Heart left ventricle (tissue), 16 donors: ENCODE measurements at places on chromosomes 11 and 22. TPM values are rescaled to one million over a fixed set of nuclear protein-coding genes. Genes with fewer than 3 reads are reported as not detected.

- no peak for DNase-seq
Measured at GRCh38 chr11:120254788-120255518, 15.0 kb downstream of the POU2F3 start.

OR2AG1 gene
- polyA plus RNA-seq = not detected

DNA sequence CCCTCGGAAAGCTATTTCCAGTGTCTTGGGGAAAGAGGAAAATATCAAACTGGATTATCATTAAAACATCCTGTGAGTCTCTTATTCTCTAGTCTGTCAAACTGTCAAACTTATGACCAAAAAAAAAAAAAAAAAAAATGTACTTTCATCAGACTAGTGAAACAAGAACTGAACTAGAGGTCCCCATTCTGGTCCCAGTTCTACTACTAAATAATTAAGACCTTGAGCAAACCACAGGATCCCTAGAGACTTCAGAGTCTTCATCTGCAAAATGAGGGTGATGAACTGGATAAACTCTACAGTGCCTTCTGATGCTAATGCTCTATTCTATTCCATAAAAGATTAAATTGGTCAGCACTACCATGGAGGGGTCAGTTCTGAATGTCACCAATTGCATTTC is 105.8 kb downstream of the SERGEF start:
- no peak for DNase-seq

DNA sequence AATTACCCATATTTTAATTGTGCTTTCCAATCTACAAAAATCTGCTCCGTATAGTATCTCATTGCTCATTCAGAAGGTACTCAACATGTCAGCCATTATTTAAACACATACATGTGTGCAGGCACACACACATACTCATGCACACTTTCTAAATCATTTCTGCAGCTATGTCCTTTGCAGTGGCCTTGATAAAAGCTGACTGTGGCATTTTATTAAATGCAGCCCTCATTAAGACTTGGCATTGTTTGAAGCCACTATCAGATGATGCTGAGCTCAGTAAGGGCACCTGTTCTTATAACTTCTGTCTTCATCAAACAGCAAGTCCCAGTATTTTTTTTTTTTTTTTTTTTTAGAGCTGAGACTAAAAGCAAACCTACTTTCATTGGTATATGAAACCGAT is 1071.9 kb upstream of the CCDC90B start:
- no peak for DNase-seq

DNA sequence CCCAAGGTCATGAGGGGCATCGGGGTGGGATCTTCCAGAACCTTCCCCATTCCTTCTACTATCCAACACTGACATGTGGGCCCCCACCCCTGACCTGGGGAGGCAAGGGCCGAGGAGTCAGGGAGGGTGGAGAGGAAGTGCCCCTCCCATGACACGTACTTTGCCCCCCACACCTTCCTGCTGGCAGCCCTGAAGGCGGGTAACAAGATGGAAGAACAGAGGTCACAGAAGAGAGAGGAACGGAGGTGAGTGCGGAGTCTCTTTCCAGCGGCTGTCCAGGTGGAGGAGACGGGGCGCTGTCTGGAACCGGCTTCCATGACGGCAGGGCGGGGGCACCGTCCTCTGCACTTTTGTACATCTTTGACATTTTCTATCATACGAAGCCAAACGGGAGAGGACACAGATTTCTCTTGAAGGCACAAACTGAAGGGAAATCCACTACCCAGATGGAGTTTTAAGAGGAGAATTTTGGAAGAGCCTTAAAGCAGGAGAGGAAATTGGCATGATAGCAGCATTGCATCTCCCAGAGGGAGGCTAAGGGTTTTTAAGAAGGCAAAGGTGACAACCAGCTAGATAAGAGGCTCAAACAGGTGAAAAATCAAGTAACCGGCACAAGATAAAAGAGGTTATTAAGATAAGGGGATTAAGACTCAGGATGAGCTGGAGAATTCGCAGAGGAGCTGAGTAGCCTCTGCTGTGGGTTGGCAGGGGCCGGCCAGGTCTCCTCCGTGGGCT is 16.7 kb downstream of the OSBPL5 start:
- no peak for DNase-seq

DNA sequence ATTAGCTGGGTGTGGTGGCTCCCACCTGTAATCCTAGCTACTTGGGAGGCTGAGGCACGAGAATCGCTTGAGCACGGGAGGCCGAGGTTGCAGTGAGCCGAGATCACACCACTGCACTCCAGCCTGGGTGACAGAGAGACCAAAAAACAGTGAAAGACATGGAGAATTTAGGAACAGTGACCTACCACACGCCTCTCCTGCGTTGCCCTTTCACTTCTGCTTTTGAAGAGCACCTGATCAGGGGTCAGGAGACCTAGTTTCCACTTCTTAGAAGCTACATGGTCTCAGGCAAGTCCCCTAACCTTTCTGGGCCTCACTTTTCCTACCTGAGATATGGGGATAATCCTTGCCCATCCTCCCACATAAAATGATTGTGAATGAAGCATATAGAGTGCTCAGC is 12.2 kb downstream of the SLC35C1 start:
- no peak for DNase-seq

- DNase-seq = no peak
Measured at GRCh38 chr11:102325088-102325487, 7.8 kb downstream of the BIRC3 start.

ART1 gene
- polyA plus RNA-seq = not detected

LMO1 gene
- polyA plus RNA-seq = 2.2 TPM

GRCh38 chr11:118320515-118320914 is 16.0 kb downstream of the CD3E start:
- DNase-seq = no peak

DNA sequence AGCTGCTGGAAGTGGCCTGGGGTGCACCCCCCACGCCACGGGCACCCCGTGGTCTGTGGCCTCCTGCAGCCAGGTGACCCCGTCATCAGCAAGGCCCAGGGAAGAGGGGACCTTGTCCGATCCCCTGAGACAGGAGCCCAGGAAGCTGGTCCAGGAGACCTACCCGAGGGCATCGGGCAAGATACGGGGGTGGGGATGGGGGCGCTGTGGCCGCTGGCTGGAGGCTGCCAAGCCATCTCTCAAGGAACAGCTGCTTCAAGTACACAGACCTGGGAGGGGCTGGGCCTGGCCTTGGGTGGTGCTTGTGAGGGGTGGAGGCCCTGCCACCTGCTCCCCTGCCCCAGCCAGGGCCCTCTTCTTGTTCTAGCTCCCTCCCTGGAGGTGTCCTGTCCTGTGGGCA is 1272.1 kb downstream of the BRD1 start:
- DNase-seq = no peak

GRCh38 chr11:66282468-66283455 is 4.8 kb downstream of the CNIH2 start:
- DNase-seq = peak; percentile 99

VPREB1 gene
- polyA plus RNA-seq = not detected

GRCh38 chr11:118229274-118229847 is 4.5 kb upstream of the JAML start:
- no peak for DNase-seq

GRCh38 chr11:45021692-45022141 is 71.0 kb upstream of the TP53I11 start:
- peak; percentile 82 for DNase-seq

DNA sequence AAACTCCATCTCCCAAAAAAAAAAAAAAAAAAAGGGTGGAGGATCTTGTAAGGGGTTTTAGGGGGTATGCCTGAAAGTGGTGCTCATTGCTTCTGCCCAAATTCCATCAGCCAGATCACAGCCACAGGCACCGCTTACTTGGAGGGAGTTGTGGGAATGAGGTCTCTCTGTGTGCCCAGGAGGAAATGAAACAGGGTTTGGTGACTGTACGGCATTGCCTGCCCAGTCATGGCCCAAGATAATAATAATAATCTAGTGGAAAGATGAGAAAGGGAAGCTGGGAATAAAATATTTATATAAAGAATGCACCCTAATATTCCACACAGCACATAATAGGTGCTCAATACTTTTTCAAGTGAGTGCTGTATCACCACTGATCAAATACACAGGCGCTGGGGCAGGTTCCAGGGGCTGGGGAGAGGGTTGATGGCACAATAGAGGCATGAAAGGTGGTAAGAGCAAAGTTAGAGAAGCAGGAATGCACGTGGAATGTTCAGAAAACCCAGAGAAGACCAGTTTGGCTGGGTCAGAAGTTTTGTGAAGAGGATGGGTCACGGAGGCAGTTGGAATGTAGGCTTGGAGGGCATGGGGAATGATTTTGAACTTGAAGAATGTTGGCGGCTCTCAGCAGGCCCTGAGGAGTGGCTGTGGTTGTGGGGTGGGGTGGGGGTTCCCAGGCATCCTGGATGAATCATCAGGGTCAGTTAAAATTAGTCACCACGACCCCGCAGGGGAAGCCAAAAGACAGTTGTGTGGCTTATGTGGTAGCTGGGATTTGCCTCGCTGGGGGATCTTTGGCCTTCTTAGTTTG is 12.5 kb upstream of the MB start:
- DNase-seq = peak; percentile 66

OSBP2 gene
- 5.1 TPM for polyA plus RNA-seq

DNA sequence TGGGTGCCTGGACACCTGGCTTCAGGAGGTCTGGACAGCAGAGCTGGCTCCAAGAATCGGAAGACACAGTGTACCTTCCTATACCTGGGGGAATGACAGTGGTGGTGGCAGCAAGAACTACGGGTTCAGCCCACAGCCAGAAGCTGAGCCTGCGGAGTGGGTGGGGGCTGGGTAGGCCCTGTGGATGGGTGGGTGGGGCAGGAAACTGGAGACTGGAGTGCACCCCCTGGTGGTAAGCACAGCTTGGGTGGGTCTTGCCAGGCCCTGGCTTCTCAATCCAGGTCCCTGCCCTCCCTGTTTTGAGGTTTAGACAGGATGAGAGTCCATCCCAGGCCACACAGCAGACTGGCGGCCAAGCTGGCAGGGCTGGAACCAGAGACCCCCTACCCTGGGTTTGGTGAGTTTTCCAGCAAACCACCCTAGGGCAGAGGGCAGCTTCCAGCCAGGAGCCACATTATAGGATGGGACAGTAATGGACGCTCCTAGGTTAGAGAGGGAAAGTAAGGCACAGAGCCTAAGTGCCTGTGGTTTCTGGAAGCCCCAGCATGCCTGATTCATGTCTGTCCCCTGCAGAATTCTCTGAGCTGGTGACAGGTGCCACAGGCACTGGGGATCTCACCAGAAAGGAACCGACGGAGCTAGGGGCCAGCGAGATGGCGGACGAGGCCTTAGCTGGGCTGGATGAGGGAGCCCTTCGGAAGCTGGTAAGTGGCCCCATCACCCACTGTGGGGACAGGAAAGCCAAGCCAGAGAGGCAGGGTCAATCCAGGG is 1.7 kb downstream of the SMTN start:
- peak; percentile 85 for DNase-seq

- DNase-seq = no peak
Measured at GRCh38 chr11:76123248-76123647, 83.1 kb downstream of the WNT11 start.
